ENCODE measurements at places on chromosomes 11 and 22. TPM values are rescaled to one million over a fixed set of nuclear protein-coding genes. Genes with fewer than 3 reads are reported as not detected.

GRCh38 chr11:72413914-72414628 is 20.3 kb downstream of the CLPB start:
- H3K36me3 ChIP-seq = no peaks in the 10 kb centered on the region
- H3K27me3 ChIP-seq = no peaks in the 10 kb centered on the region
- H3K27ac ChIP-seq = no peak overlapping the region

DNA sequence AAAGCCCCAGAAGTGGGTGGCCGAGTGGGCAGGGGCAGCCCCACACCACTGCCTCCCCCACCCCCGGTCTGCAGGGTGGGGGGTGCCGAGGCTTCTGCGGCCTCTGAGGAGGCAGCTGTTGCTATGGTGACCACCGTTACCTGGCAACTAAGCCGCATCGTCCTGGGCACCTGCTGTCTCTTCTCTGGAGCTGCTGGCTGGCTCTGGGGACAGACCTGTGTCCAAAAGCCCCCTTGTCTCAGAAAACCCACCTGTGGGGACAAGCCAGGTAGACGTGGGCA is 79.9 kb upstream of the PRR5 start:
- no peaks in the 10 kb centered on the region for H3K27me3 ChIP-seq
- no peaks in the 10 kb centered on the region for H3K36me3 ChIP-seq

Gene OR52A5
- not detected for total RNA-seq

GRCh38 chr22:50703726-50704509 is 31.3 kb downstream of the SHANK3 start:
- H3K27me3 ChIP-seq = no peaks in the 10 kb centered on the region
- no peaks in the 10 kb centered on the region for H3K36me3 ChIP-seq
- H3K27ac ChIP-seq = no peak overlapping the region

GRCh38 chr22:42338479-42338878 is 68.0 kb upstream of the TCF20 start:
- H3K36me3 ChIP-seq = no peaks in the 10 kb centered on the region
- H3K4me1 ChIP-seq = no peaks in the 10 kb centered on the region
- H3K27ac ChIP-seq = no peak overlapping the region
- H3K4me3 ChIP-seq = peak overlapping the region; percentile 50

DNA sequence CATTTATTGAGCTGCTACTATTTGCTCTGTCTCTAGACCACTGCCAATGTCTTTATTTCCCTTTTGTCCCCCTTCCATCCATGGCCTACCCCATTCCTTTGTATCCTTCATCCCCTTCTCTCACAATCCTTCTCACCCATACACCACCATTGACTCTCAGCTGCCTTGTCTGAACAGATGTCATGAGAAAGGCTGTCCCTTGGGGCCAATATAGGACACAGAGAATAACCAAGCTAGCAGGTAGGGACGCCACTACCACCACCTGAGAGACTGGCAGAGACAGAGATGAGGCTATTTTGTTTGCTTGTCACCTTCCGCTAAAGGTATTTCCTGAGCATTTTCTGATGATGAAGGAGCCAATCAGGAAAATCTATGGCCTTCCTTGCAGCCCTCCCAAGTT is 138.9 kb downstream of the CD44 start:
- no peaks in the 10 kb centered on the region for H3K36me3 ChIP-seq
- no peak overlapping the region for H3K4me3 ChIP-seq
- H3K27ac ChIP-seq = no peak overlapping the region
- no peaks in the 10 kb centered on the region for H3K27me3 ChIP-seq

- peak within 1 kb of the TSS; percentile 77 for H3K27ac ChIP-seq
- no peaks in the 10 kb centered on the region for H3K27me3 ChIP-seq
- peak; percentile 52 for DNase-seq
Measured at GRCh38 chr22:45240810-45241631, at the start of gene KIAA0930. TSS of gene KIAA0930 (minus strand) at chr22:45240894. CDS start at chr22:45240703, 191 bp downstream.

DNA sequence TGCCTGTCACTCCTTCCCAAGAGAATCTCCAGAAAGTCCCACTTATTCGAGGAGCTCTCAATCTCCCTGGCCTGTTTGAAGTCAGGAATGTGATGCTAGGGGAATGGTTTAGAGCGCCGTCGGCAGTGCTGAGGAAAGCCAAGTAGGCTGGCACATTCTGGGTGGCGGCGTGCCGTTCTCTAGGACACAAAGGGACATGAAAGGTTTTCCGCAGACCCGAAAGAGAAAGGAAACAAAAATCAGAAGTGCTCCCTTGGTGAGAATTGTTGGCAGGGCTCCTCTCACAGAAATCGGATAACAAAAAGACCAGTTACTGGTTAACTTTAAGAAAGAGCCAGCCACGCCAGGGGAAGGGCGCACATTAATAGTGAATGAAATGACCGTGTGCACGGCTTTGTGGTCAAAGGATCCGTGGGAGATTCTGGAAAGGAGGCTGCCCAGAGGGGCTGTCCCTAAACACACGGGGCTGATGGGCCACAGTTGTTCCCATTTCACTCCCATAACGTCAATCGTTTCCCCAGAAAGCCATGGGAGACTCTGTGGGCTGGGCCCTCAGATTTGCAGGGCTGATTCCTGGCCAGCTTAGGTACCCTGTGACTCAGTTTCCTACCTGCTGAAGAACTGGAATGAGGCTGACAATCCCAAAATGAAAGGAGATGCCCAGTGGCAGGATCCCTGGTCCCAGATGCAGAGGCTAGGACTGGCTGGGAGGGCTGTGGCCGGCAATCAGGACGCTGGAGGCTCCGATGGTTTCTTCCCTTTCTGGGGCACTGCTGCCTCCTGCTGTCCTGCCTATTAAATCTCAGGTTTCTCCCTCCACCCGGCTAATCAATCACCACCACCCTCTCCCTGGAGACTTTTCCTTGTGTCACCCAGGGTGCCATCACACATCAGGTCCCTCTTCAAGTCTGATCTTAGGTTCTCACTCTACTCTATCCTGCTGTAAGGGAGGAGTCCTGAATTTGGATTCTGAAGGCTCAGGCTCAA is 82.3 kb downstream of the RCN1 start:
- no peaks in the 10 kb centered on the region for H3K4me1 ChIP-seq
- H3K4me3 ChIP-seq = peak overlapping the region; percentile 64
- no peak overlapping the region for H3K27ac ChIP-seq
- DNase-seq = no peak

Gene DPP3
- total RNA-seq = 20.2 TPM

DNA sequence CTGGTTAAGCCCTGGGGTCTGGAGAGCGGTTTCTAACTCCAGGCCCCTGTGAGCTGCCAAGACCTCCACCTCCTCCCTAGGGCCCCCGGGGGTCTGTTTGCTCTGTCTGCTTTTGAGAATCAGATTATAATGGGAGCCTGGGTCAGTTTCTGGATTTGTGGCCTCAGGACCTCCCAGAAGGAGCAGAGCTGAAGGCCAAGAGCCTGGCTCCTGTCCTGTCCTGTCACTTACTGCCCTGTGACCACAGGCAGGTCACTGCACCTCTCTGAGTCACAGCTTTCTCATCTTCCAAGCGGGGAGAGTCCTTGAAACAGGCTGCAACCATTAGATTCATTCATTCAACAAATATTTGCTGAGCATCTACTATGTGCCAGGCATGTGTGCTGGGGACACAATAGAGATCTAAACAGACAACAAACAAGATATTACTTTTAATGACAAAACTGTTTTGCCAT is 87.3 kb upstream of the FGF3 start:
- no peaks in the 10 kb centered on the region for H3K27me3 ChIP-seq
- H3K4me1 ChIP-seq = peaks cover 4% of the 10 kb centered on the region
- DNase-seq = no peak
- no peak overlapping the region for H3K27ac ChIP-seq

DNA sequence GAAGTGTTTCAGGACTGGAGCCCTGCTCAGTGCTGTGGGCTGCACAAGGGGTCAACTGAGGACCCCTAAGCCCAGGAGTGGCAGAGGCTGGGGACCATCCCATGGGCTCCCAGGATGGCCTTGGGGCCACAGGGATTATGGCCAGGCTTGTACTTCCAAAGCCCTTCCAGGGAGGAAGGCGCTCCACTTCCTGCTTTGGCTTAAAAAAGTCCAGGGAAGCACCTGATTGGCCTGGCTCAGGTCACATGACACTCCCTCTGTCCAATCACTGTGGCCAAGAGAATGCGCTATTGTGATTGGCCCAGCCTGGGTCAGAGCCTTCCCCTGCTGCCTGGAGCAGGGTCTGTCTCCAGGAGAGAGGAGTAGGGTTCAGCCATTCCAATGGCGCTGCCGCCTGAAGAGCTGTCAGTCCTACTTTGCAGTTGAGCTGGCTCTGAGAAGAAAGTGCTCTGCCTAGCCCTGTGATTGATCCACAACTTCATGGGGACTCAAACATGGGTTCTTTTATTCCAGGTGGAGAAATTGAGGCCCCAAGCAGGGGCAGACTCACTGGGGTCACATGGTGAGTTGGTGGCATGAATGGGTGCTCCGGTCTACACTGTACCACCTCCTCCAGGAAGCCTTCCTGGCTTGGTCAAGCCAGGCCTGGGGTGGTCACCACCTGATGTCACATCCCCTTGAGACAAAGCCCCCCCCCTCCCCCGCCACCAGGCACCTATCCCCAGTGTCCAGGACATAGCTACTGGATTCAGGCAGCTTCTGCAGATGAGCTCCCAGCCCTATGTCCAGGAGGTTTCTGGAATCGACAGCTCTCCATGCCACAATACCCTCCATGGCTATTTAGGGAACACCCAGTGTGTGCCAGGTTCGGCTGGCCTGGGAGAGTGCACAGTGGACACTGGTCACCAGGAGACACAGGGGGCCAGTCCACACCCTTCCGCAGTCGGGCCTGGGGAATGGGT is 48.2 kb downstream of the RTN4R start:
- H3K4me1 ChIP-seq = peaks cover 4% of the 10 kb centered on the region
- H3K4me3 ChIP-seq = no peak overlapping the region
- DNase-seq = no peak
- no peak overlapping the region for H3K27ac ChIP-seq
- H3K36me3 ChIP-seq = no peaks in the 10 kb centered on the region

Gene ANKRD13D
- total RNA-seq = 101 TPM

GRCh38 chr11:21190181-21190580 is 520.8 kb downstream of the NELL1 start:
- no peaks in the 10 kb centered on the region for H3K27me3 ChIP-seq
- no peak overlapping the region for H3K4me3 ChIP-seq
- H3K36me3 ChIP-seq = no peaks in the 10 kb centered on the region

DNA sequence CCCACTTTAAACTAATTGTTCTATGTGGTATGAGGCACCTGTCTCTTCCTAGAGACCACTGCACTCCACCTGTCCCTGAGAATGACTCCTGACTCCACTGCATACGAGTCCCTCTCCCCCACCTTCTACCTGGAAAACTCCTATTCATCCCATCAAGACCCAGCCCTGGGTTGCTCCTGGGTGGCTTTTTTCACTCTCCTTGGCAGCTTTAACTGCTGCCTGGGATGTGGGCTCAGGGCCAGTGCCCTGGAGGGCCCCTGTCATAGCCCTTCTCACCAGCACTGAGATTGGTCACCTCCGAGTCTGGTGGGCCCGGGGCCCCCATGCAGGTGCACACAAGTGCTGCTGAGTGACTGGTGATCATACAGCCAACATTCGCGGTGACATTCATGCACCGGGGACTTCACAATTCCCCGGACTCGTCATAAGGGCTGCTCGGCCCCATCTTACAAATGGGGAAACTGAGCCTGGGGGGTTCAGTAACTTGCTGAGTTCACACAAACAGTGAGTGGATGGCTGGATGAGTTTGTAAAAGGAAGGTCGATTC is 25.9 kb upstream of the TOLLIP start:
- no peaks in the 10 kb centered on the region for H3K27me3 ChIP-seq
- H3K4me1 ChIP-seq = peaks cover 8% of the 10 kb centered on the region
- H3K4me3 ChIP-seq = peak overlapping the region; percentile 73
- H3K36me3 ChIP-seq = no peaks in the 10 kb centered on the region

Gene APOA4
- 0.99 TPM for total RNA-seq

Gene YPEL4
- 1.1 TPM for total RNA-seq

DNA sequence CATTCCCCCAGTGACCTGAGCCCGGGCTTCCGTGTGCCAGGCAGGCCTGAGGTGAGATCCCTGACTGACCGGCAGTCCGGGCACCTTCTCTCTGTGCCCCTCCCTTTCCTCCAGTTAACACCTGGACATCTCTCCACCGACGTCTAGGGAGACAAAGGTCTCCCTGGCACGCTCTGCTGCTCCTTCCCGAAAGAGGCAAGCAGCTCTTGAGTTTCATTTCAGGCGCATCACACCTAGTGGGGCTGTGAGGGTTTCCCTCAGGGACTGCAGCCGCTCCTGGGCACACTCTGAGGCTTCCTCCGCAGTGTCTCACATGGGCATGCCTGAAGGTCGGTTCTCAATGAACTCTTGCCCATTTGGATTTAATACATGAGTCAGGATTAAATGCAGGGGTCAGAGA is 322.7 kb downstream of the CTTN start:
- H3K4me3 ChIP-seq = no peak overlapping the region
- H3K27ac ChIP-seq = no peak overlapping the region
- H3K36me3 ChIP-seq = no peaks in the 10 kb centered on the region
- DNase-seq = no peak

Gene DEUP1
- not detected for total RNA-seq

Gene TIMP3
- 756 TPM for total RNA-seq

DNA sequence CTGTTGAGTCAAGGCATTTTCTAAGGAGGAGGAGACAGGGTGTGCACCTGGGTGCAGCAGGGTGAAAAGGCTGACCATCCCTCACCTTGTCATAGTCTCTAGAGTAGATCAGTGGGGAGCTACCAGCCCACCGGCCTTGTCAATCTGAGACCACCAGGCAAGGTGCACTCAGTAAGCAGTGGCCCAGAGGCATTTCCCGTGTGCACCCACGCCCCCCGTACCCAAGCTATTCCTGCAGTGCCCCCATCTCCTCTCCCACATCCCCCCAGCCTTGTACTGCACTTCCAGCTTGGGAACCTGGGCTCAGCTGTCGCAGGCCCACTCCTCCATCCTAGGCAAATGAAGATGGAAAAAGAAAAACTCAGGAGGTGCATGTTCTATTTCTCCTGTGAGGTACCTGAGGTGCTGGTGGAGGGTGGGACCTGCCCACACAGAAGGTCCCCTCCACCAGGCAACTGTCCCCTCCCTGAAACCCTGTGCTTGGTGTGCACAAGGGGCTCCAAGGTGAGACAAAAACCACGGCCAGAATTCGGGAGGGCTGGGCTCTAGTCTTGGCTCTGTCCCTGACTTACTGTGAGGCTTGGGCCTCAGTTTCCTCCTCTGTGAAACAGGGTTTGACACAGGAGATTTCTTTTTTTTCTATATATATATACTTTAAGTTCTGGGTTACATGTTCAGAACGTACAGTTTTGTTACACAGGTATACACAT is 8.4 kb downstream of the P2RY2 start:
- no peak overlapping the region for H3K27ac ChIP-seq
- no peaks in the 10 kb centered on the region for H3K27me3 ChIP-seq
- H3K4me3 ChIP-seq = no peak overlapping the region
- no peaks in the 10 kb centered on the region for H3K36me3 ChIP-seq
- no peaks in the 10 kb centered on the region for H3K4me1 ChIP-seq

All from thoracic aorta (tissue), 2 donors.